ENCODE measurements at places on chromosomes 11 and 22.

- no peak for DNase-seq
Measured at GRCh38 chr11:43688394-43688793, 7.9 kb downstream of the HSD17B12 start.

DNA sequence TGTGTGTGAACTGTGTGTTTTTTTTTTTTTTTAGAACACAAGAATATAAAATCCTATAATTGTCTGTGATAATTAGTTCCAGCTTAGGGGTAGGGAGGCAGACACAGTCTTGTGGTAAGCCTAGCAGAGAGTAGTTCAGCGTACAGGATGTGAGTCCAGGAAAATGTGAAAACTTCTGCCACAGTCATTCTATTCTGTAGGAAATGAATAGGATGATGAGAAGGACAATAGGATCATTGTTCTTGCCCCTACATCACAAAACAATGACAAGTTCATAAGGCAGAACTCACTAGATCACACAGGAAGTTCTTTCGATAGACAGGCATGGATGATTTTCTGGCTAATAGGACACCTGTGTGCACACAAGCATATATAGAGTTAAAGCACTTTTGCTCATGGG, 132.2 kb downstream of the NAV2 start:
- DNase-seq, result no peak

GRCh38 chr11:27806122-27806521, 105.9 kb upstream of the BDNF start:
- DNase-seq, result no peak

DNA sequence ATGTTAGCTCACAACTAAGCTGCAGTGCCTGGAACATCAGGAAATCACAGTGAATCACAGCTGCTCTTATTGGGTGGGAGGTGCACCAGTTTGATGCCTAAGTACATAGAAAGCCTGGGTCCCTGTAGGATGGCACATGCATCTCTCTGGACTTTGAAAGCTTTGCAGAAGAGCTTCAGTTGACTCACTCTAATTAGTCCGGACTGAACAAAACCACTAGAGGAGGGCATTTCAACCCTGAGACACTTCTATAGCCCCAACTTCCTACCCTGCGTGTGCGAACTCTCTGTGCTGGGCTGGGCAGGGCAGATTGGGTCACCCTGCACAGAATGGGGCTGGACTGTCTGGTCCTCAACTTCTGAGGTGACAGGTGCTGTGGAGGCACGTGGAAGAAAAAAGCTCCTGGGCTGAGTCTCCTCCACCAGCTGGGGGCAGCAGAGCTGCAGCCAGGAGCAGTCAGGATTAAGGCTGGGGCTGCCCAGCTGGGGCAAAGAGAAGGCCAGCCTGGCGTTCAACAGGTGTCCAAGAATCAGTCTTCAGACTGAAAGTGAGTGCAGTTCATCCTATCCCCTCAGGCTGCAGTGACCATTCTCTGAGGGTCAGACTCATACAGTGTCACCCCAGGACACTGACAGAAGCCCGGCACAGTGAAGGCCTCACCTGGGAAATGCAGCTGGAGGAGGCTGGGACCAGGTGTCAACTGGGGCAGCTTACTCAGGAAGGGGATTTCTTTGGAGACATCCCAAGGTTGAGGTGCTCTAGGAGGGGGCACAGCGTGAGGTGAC, 22.1 kb downstream of the GGTLC2 start:
- DNase-seq, result peak; percentile 20

- DNase-seq, result no peak
Measured at GRCh38 chr11:115653926-115654325, 149.7 kb upstream of the CADM1 start.

DNA sequence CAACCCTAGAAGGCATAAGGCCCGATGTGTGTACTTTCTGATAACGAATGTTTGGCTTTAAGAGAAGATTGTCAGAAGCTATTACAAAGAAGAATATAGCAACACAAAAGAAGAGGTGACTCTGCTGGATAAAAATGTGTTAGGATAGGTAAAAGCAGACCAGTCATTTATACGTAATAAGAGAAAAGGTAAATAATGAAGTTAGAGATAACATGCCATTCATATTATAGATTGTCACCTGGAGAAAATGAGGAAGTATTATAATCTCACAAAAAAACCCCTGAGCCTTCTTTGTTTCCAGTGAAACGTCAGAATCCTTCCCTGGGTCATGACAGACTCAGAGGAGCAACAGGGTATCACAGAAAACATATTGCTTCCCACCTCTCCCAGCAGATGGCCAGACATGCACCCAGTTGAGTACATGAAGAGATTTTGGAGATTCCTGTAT, 36.1 kb downstream of the PPFIA1 start:
- DNase-seq, result no peak

DNA sequence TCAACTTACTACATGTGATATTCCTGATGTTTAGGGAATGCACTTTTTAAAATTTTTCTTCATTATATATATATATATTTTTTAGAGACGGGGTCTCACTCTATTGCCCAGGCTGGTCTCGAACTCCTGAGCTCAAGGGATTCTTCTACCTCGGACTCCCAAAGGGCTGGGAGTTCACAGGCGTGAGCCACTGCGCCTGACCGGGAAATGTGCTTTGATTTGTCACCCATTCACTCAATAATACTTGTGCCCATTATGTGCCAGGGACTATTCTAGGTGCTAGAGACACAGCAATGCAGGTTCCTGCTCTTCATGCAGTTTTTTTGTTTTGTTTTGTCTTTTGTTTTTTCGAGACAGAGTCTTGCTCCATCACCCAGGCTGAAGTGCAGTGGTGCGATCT, 56.1 kb upstream of the INCENP start:
- no peak for DNase-seq

DNA sequence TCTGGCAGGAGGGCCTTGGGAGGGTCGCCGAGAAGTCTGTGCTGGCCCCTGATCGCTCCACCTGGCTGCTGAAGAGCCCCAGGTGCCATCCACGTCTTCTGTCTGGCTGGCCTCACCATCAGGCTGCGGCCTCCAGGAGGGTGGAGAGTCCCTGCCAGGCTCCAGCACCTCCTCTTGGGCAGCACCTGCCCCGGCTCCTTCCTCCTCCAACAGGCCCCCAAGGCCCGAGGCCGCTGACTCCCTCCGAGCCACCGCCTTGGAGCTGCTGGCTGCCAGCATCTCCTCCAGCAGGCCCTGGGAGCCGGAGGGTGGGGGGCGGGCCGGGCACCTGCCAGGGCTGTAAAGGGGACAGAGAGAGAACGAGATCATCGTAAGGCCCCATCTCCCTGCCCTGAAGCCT, 22.3 kb downstream of the TNKS1BP1 start:
- no peak for DNase-seq

DNA sequence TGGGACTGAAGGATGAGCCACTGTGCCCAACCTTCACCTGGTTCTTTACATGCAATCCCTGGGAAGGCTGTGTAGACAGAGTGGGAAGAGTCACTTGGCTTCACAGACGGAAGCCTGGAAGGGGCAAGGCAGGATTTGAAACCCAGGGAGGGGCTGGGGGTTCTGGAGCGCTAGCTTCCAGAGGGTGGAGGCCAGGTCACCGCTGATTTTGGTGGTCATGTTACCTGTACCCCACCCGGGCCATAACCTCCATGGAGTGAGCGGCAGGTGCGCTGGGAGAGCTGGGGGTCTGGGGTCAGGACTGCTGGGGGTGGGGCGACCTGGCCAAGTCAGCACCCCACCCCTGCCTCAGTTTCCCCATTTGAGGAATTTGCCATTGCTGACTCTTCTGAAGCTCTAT, 38.3 kb downstream of the PDGFB start:
- no peak for DNase-seq

- DNase-seq, result peak; percentile 16
Measured at GRCh38 chr22:20268279-20269012, at the start of gene RTN4R. Gene RTN4R (minus strand): TSS chr22:20268318. CDS start chr22:20268092, 226 bp downstream.

- DNase-seq, result no peak
Measured at GRCh38 chr11:22165087-22165486, 27.8 kb upstream of the ANO5 start.

GRCh38 chr11:99571094-99571493, 550.3 kb downstream of the CNTN5 start:
- no peak for DNase-seq

GRCh38 chr22:36232715-36233401, 6.5 kb downstream of the APOL2 start:
- DNase-seq, result no peak

- DNase-seq, result no peak
Measured at GRCh38 chr11:1340111-1340510, 30.7 kb upstream of the TOLLIP start.

DNA sequence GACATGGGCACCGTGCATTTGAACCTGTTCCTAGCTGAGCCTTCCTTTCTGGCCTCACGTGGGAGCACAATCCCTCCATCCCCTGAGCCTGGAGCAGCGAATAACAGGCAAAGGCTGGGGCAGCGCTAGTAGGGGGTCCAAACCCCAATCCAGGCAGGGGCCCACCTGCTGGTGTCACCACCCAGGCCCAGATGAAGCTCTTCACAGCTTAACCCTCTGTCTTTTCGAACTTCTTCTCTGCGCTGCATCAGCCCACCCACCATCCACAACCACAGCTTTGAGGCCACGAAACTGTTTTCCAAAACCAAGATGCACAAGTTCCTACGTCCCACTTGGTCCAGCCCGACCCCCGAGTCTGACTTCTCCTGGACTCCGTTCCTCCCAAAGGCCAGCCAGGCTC, 11.5 kb downstream of the KCNC1 start:
- no peak for DNase-seq

DNA sequence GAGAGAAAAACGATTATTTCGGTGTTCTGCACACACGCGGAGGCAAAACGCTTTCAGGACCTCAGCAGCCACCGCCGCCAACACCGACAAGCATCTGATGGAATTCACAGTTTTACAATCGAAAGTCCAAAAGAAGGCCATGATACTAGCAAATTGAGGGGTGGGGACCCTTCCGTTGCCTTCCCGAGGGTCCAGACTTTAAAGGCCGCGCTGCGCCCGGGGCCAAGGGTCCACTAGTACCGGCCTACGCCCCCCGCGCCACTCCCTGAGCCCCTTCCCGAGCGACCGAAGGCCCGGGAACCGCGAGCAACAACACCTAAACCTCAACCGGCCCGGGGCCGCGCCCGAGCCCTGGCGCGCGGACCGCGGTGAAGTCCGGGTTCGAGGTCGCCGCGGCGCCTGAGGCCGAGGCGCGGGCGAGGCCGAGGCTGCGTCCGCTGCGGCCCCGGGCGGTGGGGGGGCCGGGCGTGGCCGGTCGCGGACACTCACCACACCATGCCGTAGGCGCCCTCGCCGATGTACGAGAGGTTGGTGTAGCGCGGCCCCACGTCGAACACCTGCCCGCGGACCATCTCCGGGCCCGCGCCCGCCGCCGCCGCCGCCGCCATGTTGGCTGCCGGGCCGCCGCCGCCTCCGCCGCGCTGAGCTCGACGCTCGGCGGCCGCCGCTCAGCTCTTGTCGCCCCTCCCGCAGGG, 465 bp downstream of the MAPK1 start:
- no peak for DNase-seq

GRCh38 chr11:134270250-134270714, 5.9 kb upstream of the GLB1L3 start:
- DNase-seq, result no peak

DNA sequence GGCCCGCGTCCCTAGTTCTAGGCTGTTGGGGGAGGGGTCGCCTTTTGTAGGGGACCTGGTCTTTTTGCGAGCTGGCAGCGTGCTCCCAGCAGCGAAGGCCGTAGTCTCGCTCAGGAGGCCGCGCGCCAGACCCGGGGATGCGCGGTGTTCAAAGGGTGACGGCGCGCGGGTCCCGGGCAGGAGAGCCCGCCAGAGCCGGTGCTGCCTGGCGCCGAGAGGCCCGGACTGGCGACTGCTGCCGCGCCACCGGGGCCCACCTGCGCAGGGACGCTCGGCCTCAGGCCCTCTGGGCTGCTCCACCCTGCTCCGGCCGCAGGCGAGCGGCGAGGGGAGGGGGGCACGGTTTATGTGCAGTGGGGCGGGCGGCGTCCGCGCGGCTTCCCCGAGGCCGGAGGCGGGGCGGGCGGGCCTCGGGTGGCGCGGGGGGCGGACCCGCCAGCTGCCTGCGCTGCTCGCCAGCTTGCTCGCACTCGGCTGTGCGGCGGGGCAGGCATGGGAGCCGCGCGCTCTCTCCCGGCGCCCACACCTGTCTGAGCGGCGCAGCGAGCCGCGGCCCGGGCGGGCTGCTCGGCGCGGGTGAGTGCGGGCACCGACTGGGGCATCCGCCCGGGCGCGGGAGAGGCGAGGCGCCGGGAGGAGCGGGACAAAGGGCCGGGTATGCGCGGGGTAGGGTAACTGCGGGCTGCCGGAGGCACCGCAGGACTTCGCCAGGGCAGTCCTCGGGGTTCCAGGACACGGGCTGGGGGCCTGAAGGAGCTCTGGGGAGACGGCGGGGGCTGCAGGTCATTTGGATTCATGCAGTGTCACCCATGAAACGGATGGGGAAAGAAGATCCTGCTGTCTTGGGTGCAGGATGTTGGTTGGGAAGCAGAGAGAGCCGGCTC, at the start of gene PRSS23:
PRSS23 (plus strand) TSS at position 467 of the 884 bp plus-strand sequence. CDS start 7,102 bp downstream, outside the sequence.
- no peak for DNase-seq

- no peak for DNase-seq
Measured at GRCh38 chr11:18490736-18491485, 35.3 kb downstream of the LDHAL6A start.

DNA sequence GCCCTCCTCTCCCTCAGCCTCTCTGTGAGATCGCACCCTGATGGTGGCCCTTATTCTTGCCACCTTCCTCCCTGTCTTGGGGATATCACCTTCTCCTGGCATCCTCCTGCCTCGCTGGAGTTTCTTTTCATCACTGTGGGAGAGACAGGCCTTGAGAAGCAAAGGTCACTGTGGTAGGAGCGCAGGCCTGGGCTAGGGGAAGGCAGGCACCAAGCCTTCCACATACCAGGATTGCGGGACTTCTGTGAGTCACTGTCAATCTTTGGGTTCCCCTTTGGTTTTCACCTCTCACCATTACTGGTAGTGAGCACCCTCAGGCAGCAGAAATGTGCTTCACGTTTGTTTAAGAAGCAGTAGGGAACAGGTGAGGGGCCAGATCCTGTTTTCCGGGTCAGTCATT, 31.2 kb upstream of the B3GAT1 start:
- DNase-seq, result no peak

All from GDM1 (cell line).